ENCODE measurements at places on chromosomes 6 and 20. TPM values are rescaled to one million over a fixed set of nuclear protein-coding genes. Genes with fewer than 3 reads are reported as not detected.

- DNase-seq: no peak
Observed at GRCh38 chr6:37528541-37528940, 28.8 kb upstream of the CCDC167 start.

- no peak for DNase-seq
Observed at GRCh38 chr20:45779011-45779915, 12.4 kb downstream of the WFDC3 start.

DNA sequence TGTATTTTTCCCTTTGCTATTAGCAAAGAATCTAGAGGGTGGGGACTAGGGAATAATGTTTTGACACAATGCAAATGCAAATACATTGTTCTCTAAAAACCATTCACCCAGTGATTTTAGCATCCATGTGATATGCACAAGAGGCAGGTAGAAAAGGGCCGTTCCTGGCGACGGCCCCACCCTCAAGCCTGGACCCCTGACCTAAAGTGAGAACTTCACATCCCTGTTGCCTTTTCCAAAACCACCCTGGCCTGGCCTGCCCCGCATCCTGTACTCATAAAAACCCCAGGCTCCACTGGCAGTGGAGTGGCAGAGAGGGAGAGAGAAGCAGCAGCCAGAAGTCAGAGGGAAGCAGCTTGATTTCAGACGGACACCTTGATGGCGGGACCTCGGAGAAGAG lies 48.5 kb downstream of the MAP1LC3A start:
- no peak for DNase-seq

DNA sequence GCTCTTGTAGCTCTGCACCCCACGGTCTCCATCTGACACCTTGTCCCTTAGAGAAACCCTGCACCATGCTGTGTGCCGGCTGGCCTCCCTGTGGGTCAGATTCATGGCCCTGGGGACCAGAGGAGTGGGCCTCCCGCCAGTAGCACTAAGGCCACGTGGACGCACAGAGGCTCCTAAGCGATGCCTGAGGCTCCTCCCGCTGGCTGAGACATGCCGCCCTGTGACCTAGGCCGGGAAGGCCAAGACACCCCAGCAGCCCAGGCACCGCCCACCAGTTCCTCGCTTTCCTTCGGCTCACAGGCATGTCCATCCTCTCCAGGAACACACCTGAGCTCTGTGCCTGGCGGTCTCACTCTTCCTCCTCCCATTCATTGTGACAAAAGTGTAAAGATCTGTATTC lies 311.0 kb downstream of the THBS2 start:
- DNase-seq: no peak

- no peak for DNase-seq
Observed at GRCh38 chr20:40663991-40664880, 24.8 kb downstream of the MAFB start.

GRCh38 chr6:80143419-80143937 lies 37.0 kb downstream of the BCKDHB start:
- DNase-seq: no peak

DNA sequence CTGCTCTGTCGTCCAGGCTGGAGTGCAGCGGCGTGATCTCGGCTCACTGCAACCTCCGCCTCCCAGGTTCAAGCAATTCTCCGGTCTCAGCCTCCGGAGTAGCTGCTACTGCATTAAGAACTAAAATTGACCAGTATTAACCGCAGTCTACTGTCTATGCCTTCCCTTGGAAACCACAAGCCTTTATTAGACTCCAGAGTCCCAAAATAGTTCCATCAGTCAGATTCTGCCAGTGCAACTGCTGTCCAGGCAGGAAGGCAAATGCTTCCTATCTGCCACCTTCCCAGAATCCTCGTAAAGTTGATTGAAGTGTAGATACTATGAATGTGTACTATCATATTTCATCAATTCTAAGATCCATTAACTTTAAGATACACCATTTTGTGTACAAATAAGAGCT lies 16.7 kb downstream of the KAT14 start:
- DNase-seq: no peak

DNA sequence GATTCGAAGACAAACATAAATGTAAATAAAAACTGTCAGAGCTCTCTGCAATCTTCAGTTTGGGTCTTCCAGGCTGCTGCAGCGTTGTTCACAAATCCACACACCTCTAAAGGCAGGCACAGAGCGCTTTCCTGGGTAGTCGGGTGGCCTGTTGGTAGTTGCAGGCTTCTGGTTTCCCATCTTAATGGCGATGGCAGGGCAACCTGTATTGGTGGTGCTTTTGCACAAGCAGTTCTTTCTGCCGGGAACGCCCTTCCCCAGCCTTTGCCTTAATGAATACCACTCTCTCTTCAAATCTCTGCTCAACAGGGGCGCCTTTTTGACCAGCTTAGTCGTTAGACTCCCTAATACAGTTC lies 723 bp upstream of the IFT52 start:
- no peak for DNase-seq

- DNase-seq: no peak
Observed at GRCh38 chr6:20771409-20771808, 237.2 kb downstream of the CDKAL1 start.

GRCh38 chr20:42429761-42430458 lies 759.8 kb downstream of the PTPRT start:
- no peak for DNase-seq

- DNase-seq: no peak
Observed at GRCh38 chr6:97095311-97095850, 170.9 kb downstream of the KLHL32 start.

DNA sequence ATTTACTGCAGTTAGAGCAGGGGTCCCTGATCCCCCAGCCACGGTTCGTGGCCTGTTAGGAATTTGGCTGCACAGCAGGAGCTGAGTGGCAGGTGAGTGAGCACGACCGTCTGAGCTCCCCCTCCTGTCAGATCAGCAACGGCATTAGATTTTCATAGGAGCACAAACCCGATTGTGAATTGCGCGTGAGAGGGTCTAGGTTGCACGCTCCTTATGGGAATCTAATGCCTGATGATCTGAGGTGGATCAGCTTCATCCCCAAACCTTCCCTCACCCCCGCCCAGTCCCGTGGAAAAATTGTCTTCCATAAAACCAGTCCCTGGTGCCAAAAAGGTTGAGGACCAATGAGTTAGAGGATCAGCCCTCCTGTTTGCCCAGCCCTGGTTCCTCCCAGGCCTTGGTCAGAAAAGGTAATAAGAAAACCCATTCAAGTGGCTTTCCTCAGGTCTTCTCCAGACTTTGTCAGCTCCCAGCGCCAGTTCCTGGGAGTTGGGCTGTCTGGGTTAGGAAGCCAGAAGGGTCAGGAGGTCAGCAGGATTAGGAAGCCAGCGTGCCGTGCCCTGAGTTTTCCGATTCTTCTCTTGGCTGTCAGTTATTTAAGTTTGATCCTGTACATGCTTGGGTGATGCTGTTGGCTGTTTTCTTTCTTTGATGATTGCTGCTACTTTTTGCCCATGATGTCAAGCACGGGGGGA lies 139.9 kb upstream of the PMEPA1 start:
- DNase-seq: no peak

GRCh38 chr6:15063253-15063853 lies 182.5 kb upstream of the JARID2 start:
- no peak for DNase-seq

GRCh38 chr6:149963462-149964307 lies at the start of gene ULBP1:
Gene ULBP1 (plus strand): TSS chr6:149963943. CDS start chr6:149964050, 107 bp downstream.
- DNase-seq: peak; percentile 62

GRCh38 chr6:146312608-146313007 lies 231.0 kb upstream of the RAB32 start:
- no peak for DNase-seq

DNA sequence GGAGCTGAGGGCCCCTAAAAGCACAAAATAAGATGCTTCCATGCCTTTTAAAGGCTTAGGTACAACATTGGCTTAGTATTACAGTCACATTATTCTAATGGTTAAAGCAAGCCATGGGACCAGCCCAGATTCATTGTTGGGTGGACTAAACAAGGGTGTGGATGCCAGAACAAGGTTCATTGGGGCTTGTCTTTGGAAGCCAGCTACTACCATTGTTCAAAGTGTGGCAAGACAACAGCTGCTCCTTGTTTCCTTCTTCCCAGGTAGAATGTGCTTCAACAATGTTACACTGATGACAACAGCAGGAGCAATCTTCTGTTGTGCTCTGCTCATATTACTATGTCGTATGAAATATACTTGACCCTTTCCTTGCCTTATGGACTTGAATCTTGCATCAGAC lies 261.5 kb downstream of the TBC1D7 start:
- no peak for DNase-seq

DNA sequence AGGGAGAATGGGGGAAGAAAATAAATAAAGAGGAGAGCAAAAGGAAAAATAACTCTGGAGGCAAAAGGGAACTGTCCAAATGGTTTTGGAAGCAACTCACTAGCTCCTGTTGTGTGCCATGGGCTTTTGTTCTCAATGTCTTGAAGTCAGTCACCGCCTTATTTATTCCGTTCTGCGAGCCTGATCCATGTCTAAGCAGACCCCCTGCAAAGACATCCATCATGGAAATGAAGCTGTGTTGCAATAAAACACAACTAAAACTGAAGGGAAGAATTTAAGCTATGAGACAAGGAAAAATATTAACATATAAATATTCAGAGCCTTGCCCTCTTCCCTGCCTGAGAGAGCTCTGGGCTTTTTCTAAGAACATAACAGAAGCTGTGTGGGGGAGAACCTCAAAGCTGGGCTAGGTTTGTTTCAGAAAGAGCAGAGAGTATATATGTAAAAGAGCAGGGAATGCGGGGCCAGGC lies 373.2 kb upstream of the CNR1 start:
- no peak for DNase-seq

- no peak for DNase-seq
Observed at GRCh38 chr6:53066874-53067706, 1.9 kb downstream of the FBXO9 start.

GRCh38 chr6:169243186-169243585 lies 10.5 kb downstream of the THBS2 start:
- no peak for DNase-seq

GRCh38 chr6:100685747-100686146 lies 195.4 kb downstream of the ASCC3 start:
- DNase-seq: no peak

DNA sequence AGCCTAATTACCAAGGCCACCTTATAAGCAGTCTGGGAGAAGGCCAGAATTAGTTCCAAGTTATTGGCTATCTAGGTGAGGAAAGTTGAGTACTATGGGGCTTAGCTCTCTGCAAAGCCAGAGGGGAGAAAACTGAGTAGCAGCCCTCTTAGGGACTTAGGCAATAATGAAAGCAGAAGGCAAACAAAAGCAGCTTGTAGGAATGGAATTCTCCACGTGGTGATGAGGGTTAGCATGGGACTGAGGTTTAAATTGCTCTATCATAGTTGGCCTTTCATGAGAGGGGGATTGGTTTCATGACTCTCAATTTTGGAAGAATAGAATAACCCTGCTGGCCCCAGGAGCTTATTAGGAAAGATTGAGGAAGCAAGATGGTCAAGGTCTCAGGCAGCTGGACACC lies 7.0 kb upstream of the UBE2J1 start:
- DNase-seq: no peak

The KIF13A gene
- 0.68 TPM for total RNA-seq

The GRM1 gene
- total RNA-seq: not detected

The MUC21 gene
- total RNA-seq: not detected

The SERINC1 gene
- 127 TPM for total RNA-seq

The OXT gene
- 0.62 TPM for total RNA-seq

The RIPPLY2 gene
- not detected for total RNA-seq

The BTNL2 gene
- not detected for total RNA-seq

The NKAPL gene
- not detected for total RNA-seq
